T follicular helper cell (primary cell): ENCODE measurements at places on chromosomes 13 and 19.

DNA sequence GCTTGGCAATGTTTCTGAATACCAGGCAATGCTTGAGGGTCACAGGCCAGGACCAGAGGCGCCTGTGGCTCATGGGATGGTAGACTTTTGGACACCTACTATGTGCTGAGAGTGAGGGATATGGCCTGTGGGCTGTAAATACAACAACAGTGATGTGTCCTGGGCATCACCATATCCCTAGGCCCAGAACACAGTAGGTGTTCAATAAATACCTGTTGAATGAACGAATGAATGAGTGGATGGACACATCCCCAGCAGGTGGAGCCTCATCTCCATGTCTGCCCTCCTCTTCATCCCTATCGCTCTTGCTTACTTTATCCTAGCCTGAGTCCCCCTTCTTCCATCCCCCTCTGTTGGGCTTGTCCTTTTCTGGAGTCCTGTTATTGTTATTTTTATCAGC lies 16.5 kb upstream of the NANOS2 start:
- no peak for DNase-seq

DNA sequence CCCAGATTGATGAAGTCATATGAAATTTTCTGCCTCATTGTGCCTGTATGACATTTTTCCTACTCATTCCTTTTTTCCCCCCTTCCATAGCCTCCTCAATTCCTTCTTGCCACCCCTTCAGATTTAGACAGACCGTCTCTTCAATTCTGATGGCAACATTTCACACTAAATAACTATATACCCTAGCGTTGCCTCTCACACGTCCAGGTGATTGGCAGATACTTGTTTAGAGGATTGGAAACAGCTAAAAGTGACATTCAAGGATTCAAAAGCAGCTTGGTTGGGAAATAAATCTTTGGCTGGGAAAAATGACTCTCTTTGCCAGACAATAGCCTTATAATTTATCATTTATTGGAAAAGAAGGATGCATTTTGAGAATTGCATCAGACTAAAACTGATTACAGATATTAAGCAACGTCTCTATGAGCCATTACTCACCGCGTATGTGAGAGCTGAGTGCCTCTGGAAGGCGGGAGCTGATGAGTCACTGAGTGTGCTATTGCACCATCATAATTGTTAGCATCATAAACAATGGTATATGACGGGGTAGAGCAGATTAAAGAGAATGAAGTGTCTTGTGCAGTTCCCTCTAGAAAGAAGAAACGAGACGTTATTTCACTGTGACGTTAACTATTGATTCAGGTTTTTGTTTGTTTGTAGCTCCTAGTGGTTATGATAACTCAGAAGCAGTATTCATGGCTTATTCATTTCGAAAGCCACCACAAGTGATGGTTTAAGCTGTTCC lies 61.1 kb upstream of the FAM216B start:
- no peak for DNase-seq

DNA sequence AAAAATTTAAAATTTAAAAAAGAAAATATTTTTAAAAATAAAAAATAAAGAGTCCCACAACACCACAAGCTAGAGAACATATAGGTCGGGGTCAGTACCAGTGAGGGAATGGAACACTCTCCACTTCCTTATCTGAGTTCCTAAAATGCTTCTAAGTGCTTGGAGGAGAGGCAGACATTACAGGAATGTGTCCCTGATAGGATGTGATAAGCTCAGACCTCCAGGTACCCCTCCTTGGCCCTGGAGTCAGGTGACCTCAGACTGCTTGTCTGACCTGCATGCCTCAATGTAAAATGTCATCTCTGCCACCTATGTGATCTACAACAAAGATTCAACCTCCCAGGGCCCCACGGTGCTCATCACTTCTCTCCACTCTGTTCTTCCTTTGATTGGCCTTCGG lies 2.8 kb downstream of the ZNF814 start:
- no peak for DNase-seq

GRCh38 chr19:1046836-1047695 lies 7.2 kb downstream of the ABCA7 start:
- DNase-seq, result no peak

DNA sequence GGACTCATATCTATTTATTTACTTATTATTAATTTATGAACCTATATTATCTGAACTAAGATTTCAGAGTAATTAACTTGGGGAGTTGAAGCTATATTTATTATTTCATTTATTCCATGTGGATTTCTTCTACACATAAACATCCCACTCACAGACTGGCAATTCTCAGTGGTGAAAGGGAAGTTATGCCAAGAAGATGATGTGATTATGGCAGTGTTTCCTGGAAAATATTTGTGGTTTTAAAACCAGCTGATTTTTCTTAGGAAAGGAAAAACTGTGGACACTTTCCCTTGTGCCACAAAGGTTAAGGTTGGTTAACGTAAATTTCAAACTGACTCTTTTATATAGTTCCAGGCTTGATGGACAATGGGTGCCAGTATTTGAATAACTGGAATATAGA lies 513.1 kb downstream of the SLITRK6 start:
- DNase-seq, result no peak

GRCh38 chr13:42413484-42413815 lies 141.5 kb downstream of the AKAP11 start:
- no peak for DNase-seq

GRCh38 chr13:23620613-23621315 lies 50.6 kb downstream of the TNFRSF19 start:
- no peak for DNase-seq

DNA sequence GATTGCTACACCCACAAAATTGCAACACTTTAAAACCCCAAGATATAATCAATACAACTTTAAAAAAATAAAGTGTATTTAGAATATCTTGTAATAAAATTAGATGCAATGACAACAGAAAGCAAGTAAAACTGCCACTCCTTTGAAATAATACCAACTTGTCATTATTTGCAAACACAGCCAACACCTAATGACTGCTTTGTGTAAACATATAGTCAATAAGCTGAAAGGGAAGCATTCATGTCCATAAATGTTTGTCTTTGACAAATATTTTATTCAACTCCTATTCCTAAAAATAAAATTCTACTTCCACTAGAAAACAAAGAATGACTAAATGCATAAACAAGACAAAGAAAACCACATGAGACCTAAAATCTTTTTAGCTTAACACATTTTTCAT lies 6.6 kb downstream of the SMAD9 start:
- no peak for DNase-seq

GRCh38 chr19:28577233-28577632 lies 635.7 kb downstream of the UQCRFS1 start:
- DNase-seq, result no peak

- DNase-seq, result no peak
These were observed 11.8 kb downstream of the HAUS8 start for GRCh38 chr19:17063428-17063827.

DNA sequence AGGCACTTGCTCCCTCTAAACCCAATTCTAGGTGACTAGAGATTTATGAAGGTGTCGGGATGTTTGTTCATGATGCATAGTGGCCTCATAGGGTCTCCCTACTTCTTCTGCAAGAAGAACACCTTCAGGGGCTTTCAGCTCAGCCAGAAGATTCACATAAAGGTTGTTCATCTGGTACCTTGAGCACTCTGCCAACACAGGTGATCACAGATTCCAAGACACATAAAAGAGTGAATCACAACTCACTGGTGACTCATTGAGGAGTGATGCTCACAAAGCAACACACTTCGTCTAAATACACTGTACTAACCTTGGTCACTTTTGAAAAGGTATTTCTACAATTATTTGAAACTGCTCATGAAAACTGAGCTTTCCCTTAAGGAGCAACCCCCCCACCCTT lies 6.8 kb upstream of the ZNF324 start:
- DNase-seq, result no peak

DNA sequence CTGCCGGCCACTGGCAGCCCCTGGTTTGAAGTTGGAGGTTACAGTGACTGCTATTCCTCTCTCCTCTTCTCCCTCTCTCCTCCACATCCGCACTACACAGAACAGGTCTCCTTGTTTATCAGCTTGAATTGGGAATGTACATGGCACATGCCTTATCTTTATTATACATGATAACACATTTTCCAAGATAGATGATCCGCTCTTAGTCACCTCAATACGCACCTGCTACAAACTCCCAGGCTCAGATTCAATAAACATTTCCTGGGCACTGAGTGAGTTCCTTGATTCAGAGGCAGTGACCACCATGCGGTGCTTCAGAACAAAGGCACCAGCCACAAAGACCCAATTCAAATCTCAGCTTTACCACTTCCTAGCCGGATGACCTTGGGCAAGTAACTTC lies 227.7 kb downstream of the TSHZ3 start:
- no peak for DNase-seq

DNA sequence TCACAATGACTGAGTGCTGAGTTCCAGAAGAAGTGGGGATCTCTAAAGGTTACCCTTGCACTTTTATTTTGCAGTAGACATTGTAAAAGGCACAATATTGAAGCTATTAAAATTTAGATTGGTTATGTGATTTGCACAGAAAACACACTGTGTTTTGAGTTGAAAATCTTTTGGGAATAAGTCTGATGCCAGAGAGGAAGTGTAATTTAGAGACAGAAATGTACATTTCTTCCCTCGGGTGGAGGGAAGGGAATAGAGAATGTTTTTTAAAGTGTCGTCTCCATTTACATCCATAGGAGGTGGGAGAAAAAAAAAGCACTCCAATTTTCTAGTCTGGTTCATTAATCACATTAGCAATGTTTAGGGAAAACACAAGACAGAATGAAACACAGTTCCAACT lies 465.8 kb downstream of the OLFM4 start:
- DNase-seq, result no peak

- DNase-seq, result no peak
These were observed 11.6 kb downstream of the TPM4 start for GRCh38 chr19:16087940-16088339.

DNA sequence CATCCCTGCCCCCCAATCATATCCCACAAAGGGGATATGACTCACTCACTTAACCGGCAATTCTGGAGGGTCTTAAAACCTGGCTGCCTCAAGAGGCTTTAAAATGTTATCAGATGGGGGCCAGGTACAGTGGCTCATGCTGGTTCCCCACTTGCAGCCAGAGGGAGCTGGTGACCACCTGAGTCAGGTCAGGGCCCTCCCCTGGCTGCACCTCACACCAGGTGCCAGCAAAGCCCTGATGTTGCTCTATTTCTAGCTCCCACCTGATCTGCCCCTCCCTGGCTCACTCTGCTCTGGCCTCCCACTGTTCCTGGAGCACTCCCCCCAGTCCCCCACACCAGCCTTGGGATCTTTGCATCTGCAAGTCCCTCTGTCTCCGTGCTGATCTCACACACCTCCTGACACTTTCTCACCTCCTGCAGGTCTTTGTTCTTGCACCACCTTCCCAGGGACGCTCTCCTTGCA lies 14.2 kb downstream of the HPN start:
- no peak for DNase-seq

DNA sequence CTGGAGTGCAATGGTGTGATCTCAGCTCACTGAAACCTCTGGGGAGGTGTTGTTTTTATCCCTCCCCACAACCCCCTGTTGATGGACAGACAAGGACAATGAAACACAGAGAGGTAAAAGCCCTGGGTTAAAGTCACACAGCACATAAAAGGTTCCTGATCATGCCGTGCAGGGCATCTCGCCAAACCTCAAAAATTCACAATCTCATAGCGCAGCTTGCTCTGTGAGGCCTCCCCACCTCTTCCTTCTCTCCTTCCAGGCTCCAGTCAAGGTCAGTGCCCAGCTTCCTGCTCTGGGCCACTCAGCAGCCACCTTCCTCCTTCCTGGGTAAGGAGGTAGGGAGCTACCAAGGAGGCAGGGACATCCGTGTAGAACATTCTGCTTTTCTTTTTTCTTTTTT lies 2.3 kb downstream of the FUT2 start:
- DNase-seq, result no peak

DNA sequence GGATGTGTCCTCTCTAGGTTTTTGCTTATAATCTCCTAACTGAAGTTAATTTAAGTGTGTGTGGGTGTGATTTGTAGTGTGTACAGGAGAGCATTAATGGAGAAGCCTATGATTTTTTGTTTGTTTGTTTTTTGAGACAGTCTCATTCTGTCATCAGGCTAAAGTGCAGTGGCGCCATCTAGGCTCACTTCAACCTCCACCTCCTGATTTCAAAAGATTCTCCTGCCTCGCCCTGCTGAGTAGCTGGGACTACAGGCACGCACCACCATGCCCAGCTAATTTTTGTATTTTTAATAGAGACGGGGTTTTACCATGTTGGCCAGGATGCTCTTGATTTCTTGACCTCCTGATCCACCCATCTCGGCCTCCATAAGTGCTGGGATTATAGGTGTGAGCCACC lies 20.6 kb downstream of the ZNF701 start:
- no peak for DNase-seq

DNA sequence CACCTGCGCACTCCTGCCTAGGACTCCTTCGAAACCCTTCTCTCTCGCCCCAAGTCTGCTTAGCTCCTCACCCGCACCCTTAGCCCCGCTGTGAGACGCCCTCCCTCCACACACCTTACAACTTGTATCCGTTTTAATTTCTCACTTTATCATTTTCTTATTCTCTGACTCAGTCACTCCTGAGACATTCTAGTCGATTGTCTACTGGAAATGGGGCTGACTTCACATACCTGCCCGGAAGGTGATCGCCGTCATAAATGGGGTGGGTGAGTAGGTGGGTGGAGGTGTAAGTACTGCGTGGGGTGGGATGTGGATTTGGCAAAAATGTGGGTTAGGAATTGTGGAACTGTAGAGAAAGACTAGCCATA lies 714 bp downstream of the NDFIP2 start:
- DNase-seq, result peak; percentile 7

DNA sequence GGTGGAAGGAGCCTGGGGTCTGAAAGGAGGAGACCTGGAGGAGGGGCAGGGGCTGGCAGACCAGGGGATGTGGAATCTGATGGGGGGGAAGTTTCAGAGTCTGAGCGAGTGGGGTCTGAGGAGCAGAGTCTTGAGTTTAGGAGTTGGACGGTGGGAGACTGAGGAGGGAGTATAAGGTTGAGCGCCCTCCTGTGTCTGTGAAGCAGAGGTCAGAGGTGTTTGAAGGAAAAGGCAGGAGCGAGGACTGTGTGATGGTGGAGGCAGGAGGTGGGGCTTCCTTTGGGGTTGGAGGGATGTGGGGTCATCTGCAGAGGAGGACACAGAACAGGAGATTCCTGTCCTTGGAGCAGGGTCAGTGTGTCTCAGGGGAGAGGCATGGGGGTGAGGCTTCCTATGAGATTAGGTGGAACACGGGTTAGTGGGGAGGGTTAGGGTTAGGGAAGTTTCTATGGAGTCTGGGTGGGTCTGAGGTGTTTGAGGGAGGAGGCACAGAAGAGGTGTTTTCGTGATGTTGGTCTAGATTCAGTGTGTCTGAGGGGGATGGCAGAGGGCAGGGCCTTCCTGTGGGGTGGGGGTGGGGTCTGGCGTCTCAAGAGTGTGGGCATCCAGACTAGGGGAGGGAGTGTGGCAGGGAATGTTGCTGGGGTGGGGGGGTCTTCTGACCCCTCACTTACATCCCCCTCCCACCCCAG lies 8.3 kb downstream of the RYR1 start:
- no peak for DNase-seq

- DNase-seq, result no peak
These were observed 22.0 kb downstream of the MBNL2 start for GRCh38 chr13:97243915-97244781.

- DNase-seq, result no peak
These were observed 5.4 kb upstream of the ZNF98 start for GRCh38 chr19:22427547-22427946.

- DNase-seq, result peak; percentile 61
These were observed at the start of gene CERS4 for GRCh38 chr19:8208922-8209461. Gene CERS4, plus strand, starts transcription at chr19:8209370. Its CDS starts 41,707 bp downstream, at chr19:8251077.
